ENCODE measurements at places on chromosomes 3 and 15.

GRCh38 chr3:179428876-179429548 is 22.3 kb downstream of the GNB4 start:
- no peak for DNase-seq

DNA sequence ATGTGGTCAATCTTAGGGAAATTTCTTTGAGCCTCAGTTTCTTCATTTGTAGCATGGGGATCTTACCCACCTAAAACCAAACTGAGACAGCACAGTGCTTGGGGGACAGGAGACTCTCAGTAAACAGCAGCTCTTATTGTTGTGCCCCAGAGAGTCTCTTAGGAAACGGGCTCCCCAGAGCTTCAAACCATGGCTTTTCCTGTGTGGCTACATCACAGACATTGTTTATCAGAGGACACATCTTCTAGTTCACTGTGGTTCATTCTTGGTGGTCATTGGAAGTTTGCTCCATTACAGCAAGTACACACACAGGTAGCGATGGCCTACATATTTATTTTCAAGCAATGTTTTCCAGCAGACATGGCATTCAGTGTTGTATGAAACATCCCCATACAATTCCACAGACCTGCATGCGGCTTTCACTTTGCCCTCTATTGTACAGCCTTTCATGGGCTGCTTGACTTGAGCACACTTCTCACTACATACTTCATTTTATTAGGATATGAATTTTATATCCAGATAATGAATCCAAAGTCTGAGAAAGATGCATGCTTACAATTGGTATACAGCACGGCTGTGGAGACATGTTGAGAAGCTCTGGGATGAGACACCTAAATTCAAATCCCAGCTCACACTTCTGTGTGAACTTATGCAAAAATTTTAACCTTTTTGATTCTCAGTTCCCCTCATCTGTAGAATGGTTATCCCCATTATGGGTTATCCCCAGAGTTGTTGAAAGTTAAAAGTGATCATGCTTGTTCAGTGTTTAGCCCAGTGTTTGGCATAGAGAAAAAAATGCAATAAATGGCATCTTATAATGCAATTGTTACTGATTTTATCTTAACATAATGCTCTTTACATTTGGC is 84.8 kb upstream of the ICE2 start:
- DNase-seq: no peak

DNA sequence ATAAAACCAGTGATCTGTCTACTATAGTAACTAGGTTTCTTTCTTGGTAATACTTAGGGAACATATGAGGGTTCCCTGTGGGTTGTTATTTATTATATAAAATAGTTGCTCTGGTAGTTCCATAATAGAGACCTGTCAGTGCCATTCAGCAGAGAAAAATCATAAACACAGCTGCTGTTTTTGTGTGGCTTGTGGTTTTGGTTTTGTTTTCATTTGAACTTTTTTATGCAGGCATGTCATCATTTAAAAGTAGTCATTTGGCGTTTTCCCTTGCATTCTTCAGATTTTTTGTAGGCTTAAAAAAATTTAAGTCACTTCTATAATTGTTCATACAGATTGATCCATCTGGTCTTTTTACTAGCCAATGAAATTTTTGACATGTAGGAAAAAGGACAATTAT is 47.9 kb downstream of the PIK3CA start:
- DNase-seq: no peak

DNA sequence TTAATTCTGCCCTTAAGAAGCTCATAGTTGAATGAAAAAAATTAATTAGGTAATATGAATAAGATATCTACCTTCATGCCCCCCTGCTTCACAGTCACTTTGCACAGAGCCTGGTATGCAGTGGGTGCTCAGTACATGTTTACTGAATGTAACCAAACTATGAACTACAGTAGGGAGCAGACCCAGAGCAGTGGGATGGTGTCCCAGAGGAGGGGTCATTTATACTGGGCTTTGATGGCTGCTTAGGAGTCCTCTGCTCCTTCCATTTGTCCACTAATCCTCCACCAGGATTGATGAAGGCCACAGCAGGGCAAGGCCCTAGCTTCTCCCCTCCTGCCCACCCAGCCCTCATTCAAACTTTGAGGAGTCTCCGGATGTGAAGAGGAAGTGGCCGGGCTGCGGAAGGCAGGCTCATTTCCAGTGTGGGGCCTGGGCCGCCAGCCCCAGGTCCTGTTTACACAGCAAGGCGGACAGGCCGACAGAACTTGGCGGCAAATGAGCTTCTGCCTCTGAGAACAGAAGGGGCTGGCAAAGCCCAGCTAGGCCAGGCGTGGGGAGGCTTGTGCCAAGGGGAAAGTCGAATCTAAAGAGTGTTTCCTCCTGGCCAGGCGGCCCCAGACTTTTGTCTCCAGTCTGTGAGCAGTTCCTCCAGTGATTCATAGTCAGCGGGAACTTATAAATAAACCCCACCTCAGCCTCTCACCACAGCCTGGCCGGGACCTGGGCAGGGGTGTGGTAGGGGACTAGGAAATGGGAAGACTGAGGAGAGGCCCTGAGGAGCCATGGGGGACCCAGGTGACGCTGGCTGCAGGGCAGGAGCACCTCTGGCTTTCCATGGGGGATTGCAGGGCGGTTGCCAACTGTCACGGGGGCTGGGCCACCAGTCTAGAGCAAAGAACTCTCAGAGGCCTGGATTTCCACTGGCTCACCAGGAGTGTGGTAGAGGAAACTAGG is 51.6 kb upstream of the LCTL start:
- no peak for DNase-seq

DNA sequence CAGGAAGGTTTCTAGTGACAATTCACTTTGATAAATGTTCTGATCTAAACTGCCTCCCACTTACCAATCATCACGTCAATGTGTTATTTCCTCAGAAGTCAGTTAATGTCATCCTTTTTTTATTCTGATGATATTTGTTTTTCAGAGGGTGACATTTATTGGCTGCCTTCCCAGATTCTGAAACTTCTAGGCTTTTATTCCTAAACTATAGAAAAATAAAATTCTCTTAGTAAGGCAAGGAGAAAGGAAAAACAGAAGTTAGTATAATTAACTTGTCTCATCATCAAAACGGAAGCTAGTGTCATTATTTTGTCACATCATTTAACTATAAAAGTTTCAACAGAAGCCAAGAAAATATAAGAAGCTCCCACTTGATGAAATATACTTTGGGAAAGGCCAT is 100.0 kb upstream of the C3orf80 start:
- DNase-seq: no peak

GRCh38 chr15:48696627-48697312 is 51.3 kb upstream of the FBN1 start:
- no peak for DNase-seq

GRCh38 chr3:118946449-118946848 is 88.2 kb downstream of the IGSF11 start:
- DNase-seq: no peak

DNA sequence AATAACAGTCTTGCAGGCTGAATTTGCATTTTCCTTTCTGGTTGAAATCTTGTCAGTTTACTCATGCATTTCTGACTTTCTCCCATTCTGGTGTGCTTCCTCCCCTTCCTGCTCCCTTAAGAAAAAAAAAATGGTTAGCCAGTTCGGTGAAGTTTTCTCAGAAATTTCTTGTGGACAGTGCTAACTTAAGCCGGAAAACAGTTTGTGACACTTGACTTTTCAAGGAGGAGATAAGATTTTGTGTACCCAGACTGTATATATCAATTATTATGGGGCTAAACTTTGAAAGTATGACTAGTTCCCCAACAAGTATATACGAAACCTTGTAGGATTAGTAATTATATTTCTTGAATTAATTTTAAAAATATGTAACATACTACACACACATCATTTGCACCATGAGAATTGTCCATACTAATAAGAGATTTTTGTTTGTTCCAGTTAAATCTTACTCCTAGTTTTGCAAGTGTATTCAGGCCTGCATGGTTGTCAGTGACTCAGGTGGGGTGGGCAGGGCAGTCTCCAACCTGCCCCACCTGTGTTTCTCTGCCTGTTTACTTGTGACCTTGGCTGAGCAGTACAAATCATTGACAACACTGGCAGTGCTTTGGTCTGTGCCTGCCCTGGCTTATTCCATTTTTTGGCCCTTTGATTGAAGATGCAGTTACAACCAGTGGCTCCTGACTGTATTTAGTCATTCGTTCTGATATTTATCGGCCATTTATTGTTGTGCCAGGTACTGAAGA is 19.1 kb downstream of the UBE2E1 start:
- DNase-seq: no peak

DNA sequence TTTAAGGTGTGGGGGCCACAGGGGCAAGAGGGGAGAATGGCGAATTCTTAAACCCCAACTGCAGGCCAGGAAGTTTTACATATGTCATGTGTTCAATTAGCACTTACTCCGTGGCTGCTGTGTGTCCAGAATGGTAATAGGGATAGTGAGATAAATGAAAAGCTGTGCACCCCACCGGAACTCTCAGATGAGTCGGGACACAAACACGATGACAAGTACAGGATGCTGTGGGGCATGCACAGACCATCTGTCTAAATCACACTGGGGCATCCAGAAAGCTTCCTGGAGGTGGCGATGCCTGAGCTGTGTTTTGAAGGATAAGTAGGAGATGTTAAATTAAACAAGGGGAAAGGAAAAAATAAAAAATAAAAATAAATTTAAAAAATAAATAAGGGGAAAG is 18.3 kb upstream of the TMEM158 start:
- no peak for DNase-seq

- DNase-seq: no peak
Observed at GRCh38 chr3:16428612-16429011, 84.9 kb downstream of the RFTN1 start.

- DNase-seq: no peak
Observed at GRCh38 chr15:35871812-35872211, 325.8 kb upstream of the DPH6 start.

DNA sequence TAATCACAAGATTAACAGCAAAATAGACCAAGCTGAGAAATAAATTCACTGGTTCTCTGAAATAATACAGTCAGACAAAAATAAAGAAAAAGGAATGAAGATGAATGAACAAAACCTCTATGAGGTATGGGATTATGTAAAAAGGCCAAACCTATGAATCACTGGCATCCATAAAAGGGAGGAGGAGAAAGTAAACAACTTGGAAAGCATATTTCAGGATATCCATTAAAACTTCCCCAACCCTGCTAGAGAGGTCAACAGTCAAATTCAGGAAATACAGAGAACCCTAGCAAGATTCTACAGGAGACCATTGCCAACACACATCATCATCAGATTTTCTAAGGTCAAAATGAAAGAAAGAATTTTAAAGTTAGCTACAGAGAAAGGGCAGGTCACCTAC is 649.7 kb upstream of the CBLB start:
- DNase-seq: no peak

GRCh38 chr15:57537072-57537471 is 54.6 kb upstream of the MYZAP start:
- DNase-seq: no peak

DNA sequence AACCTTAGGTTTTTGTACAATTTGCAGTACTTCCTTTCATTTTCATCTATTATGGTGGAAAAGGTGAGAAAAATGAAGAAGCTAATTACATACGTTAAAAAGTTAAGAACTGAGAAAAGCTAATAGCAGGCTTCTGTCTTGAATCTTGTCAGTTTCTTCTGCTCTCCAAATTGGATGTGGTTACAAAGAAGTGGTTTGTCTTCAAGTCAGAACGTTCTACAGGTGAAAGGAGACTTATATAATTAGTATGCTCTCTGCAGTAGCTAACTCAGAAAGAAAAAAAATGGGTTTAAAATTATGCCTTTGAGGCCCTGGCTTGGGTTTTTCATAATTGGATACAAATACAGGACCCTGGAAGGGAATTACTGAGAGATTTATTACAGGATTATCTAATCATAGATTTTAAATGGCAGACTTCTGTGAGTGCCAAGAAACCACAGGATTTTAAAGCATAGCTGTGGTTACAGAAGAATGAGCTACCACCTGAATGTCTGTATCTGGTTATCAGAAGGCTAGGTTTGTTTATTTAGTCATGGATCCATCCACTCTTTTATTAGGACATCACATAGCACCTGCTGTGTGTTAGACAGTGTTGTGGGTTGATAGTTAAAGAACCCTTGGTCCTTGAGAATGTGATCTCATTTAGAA is 528.1 kb upstream of the MCTP2 start:
- DNase-seq: no peak

DNA sequence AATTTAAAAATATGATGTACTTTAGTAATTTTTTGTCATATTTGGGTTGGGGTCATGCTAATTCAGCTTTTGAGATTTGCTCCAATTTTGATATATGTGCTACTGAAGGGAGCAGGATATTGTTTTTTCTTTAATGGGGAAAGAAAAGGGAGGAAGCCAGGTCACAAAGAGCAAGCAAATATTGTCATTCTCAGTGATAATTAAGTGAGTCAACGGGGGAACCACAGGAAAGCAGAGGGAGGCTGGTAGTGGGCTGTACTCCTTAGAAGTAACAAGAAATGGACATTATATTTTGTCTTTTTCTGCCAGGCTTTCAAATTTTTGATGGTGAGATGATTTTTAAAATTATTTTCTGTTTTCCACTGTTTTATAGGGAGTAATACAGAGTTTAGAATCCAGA is 45.6 kb upstream of the NMD3 start:
- DNase-seq: no peak
